HuH-7.5 (cell line): ENCODE measurements at places on chromosomes 6 and 20.

DNA sequence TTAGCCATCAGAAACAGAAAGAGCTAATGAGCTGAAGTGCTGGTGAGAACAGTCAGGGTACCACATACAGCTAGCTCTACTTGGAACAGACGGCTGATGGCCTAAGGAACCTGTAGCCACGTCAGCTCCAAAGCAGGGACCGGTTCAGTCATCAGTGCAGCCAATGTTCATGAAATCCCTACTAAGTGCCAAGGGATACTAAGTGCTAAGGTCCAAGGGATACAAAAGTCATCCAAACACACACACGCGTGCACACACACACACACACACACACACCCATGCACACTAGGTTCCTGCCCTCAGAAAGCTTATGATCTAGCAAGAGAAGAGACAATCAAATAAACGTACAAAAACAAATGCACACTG lies 53.6 kb downstream of the MAP3K5 start:
- DNase-seq: no peak

GRCh38 chr6:128310451-128310850 lies 209.9 kb downstream of the PTPRK start:
- no peak for DNase-seq

DNA sequence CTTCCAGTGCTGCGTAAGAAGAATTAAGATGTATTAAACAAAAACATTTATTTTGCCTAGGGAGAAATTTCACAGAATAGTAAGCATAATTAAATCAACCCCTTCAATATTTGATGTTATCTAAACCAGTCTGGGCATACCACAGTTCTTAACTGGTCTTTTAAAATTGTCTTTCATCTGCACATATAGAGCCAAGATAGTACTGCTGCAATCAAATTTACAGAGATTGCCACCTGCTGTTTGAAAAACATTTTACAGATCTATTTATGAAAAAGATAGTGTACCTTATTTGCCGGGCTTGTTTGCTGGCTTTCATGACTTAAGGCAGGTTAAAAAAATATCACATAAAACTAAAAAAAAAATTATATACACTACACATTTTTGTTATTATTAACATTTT lies 323.2 kb downstream of the ADGRB3 start:
- DNase-seq: no peak

DNA sequence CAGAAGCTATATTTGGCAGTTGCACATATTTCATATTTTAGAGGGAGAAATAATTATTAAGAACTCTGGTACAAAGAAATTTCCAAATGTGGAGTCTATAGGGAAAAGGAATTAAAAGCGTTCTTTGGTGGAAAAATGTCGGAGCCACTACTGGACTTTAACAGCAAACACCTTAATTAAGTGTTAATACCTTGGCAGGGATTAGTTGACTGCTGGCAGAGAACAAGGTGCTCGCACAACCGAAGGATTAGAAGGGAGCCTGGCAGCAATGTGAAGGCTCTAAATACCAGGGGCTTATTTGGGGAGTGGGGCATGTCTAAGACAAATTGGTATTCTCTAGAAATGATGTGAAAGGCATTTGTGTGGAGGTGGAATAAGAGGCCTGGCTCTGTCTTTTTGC lies 98.9 kb downstream of the PAK5 start:
- no peak for DNase-seq

GRCh38 chr6:143159001-143159400 lies 98.3 kb downstream of the AIG1 start:
- no peak for DNase-seq

DNA sequence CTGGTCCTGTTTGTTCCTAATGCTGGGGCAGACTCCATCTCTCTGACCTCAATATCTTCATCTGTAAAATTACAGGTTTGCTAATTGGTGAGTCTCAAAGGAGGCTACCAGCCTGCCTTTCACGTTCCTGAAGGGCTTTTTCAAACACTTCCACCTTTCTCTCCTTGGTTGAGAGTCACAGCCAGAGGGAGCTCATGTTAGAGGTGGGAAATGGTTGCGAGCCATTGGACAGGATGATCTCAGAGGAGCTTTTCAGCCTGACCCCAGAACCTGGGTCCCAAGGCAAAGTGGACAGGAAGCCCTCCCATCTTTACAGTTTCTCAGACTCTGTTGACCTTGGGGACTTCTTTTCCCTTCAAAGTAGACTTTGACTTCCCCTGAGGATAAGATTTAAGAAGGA lies 37.6 kb downstream of the NDUFAF5 start:
- no peak for DNase-seq

DNA sequence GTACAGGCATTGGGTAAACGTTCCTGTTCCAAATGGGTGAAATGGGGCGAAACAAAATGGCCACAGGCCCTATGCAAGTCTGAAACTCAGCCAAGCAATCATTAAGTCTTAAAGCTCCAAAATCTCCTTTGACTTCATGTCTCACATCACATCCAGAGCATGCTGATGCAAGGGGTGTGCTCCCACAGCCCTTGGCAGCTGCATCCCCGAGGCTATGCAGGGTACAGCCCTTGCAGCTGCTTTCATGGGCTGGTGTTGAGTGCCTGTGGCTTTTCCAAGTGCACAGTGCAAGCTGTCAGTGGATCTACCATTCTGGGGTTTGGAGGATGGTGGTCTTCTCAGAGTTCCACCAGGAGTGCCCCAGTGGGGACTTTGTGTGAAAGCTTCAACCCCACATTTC lies 270.0 kb upstream of the CDYL start:
- DNase-seq: no peak

- no peak for DNase-seq
Observed at GRCh38 chr6:31203345-31203979, 33.0 kb upstream of the POU5F1 start.

DNA sequence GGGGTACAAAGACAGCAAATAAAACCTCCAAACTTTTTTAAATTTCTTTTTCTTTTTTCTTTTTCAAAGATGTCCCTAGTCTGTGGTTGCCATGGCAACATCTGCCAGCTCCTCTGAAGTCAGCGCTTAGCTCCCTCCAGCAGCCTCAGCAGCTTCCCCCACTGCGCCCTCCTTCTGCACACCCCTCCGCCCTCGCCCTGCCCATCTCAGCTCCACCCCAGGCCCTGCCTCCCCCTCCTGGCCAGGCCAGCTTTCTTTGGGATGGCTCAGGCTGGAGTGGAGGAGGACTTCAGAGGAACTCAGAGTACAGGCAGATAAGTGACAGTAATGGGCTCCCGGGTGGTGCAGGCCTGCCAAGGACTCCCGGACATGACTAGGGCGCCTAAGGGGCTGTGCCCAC lies 104.6 kb downstream of the LRFN2 start:
- DNase-seq: no peak

DNA sequence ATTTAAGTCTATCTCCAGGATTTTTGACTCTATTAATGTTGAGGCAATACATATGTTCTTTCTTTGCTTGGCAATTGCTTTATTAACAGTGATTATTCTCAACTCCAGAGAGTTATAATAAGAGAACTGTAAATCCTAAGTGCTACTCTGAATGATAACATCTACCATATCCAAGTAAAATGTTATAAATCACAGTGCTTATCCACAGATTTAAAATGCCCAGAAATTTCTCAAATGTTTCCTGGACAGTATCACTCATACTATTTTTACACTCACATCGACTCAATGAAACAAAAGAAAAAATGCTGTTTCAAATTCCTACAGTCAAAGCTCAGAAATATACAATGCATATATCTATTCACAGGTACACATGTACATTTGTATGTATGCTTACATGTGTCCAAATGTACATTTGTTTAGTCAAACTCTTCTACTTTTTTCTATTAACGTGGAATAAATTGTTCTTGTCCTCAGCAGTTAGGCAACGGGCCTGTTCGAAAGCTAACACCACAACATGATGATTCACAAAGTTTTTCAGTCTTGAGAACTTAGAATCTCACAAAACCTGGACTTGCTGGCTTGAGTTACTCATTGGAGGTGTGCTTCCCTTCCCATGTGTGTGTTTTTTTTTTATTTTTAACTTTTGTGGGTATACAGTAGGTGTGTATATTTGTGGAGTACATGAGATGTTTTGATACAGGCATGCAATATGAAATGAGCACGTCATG lies 193.0 kb downstream of the GJA10 start:
- DNase-seq: no peak

DNA sequence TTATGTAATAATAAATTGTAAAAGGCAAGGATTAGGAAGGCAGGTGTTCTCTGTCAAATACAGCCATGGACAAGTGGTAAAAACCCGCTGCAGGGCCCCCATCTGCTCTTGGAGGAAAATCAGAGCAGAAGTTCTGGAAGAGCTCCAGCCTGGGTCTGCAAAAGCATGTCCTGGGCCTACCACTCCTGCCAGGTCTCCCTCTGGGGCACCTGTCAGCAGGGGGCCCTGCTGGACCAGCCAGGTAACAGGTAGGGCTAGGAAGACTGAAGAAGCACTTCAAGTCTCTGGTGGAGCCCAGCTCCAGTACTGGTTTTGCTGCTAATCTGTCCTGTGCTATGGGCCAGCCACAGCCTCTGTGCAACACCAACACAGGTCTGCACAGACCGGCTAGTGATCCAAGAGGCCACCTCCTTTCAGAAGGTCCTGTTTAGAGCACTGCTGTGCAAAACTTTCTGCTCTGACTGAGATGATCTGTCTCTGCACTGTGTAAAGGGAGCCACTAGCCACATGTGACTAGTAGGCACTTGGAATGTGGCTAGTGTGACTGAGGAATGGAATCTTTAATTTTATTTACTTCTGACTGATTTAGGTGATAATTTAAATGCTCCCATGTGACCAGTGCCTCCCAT lies 30.2 kb downstream of the RRBP1 start:
- peak; percentile 54 for DNase-seq

GRCh38 chr6:44327760-44328159 lies 14.6 kb upstream of the AARS2 start:
- no peak for DNase-seq

DNA sequence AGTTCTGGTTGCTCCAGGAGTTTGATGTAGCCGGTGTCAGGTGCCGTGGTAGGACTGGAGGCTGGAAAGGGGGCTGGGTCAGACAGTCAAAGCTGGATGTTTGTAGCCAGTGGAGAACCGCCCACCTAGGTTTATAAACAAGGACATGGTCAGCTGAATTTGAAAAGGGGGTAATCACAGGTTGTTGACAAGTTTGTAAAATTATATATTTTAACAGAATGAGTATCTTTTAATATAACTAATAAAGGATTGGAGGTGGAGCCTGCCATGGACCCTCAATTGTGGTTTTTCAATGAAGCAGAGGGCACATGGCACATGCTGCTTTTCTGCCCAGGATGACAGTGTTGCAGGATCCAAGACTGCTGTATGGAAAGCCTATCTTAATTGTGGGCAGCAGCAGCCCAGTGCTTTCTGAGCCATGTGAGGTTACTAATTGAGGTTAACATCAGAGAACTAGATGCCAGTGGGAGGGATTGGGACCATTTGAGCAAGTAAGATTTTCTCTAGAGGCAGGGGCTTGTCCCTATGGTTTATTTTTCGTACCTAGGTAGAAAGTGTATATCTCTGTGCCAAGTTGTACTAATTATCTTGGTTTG lies 9.7 kb downstream of the HECA start:
- no peak for DNase-seq

- no peak for DNase-seq
Observed at GRCh38 chr20:20317621-20318364, 50.1 kb upstream of the INSM1 start.

- DNase-seq: no peak
Observed at GRCh38 chr6:103629613-103630012, 1230.1 kb downstream of the HACE1 start.

GRCh38 chr6:90364286-90364685 lies 67.6 kb upstream of the BACH2 start:
- DNase-seq: no peak

- no peak for DNase-seq
Observed at GRCh38 chr6:130216620-130217019, 6.1 kb downstream of the SAMD3 start.

GRCh38 chr20:31699801-31700728 lies 22.6 kb downstream of the BCL2L1 start:
- no peak for DNase-seq

DNA sequence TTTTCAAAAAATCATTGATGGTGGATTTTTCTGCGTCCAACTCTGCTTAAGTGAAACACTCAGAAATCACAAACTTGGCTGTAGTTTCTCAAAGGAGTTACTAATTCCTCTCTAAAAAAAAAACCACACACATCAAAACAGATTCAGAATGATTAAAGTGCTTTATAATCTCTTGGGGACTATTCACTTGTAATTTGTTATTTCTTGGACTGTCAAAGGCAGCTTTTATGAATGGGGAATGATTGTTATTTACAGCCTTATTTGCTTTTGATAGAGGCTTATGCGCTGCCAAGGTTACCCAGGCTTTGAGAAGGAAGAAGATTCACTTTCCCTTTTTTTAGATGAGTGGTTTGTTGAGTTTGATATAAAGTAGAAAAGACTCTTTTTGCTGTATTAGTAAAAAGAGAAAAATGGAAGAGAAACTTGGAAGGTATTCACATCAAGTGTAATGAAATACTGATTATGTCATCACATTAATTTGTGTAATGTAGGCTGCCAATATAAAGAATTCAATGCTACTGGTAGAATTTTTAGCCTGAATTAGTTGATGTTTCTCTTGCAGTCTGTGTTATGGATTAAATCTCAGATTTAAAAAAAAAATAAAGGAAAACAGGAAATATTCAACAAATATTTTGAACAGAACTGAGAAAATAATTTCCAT lies 381.0 kb upstream of the SASH1 start:
- DNase-seq: no peak

DNA sequence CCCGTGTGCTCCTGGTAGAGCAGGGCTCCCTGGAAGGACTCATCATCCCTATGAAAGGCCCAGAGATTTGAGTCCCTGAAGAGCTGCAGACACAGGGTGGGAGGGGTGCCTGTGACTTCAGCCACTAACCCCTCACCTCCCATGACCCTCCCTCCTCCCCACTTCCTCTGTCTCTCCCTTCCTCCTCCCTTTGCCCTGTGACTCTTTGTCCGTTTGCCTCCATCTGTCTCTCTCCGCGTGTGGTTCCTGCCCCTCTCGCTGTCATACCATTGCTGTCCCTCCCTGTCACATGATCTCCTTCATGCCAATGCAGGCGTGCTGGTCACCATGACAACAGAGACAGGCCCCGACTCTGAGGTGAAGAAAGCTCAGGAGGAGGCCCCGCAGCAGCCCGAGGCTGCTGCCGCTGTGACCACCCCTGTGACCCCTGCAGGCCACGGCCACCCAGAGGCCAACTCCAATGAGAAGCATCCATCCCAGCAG lies 19.0 kb downstream of the EPB41L1 start:
- DNase-seq: no peak

DNA sequence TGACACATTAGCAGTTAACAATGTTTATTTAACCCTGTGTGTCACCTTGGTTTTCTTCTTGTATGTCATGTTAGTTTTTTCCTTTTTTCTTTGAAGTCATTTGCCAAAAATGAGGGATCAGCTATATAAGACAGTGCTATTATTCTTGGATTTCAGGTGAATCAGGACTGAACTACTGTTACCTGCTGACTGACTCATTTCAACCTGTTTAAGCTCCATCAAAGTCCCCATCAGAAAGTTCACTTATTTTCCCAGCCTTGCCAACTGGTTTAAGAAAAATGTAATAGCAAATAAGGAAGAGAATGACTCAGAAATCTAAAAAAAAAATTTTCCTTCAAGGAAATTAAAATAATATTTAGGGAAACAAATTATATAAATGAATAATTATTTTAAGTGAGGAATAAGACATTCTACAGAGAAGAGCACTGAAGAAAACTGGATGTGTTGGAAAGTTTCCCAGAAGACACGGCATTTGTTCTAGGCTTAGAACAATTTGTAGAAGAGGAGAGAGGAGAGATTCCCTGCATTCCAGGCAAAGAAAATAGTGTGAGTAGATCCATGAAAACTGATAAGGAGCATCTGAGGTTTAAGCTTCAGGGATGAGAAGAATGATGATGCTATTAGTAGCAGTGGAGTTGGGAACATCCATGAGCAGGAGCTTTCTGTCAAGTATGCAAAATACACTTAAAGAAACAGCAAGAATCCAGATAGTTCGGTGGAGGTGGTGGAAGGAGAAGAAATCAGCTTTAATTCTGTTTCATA lies 84.9 kb upstream of the SIM1 start:
- no peak for DNase-seq
